ENCODE measurements at places on chromosomes 6 and 20. TPM values are rescaled to one million over a fixed set of nuclear protein-coding genes. Genes with fewer than 3 reads are reported as not detected.

GRCh38 chr6:157688275-157688959, 134.6 kb upstream of the SNX9 start:
- H3K4me1 ChIP-seq, result no peaks in the 10 kb centered on the region
- no peaks in the 10 kb centered on the region for H3K27me3 ChIP-seq
- no peak for DNase-seq
- no peak overlapping the region for H3K27ac ChIP-seq
- no peaks in the 10 kb centered on the region for H3K36me3 ChIP-seq
- H3K4me3 ChIP-seq, result no peak overlapping the region

The RRP36 gene
- 50.9 TPM for total RNA-seq

DNA sequence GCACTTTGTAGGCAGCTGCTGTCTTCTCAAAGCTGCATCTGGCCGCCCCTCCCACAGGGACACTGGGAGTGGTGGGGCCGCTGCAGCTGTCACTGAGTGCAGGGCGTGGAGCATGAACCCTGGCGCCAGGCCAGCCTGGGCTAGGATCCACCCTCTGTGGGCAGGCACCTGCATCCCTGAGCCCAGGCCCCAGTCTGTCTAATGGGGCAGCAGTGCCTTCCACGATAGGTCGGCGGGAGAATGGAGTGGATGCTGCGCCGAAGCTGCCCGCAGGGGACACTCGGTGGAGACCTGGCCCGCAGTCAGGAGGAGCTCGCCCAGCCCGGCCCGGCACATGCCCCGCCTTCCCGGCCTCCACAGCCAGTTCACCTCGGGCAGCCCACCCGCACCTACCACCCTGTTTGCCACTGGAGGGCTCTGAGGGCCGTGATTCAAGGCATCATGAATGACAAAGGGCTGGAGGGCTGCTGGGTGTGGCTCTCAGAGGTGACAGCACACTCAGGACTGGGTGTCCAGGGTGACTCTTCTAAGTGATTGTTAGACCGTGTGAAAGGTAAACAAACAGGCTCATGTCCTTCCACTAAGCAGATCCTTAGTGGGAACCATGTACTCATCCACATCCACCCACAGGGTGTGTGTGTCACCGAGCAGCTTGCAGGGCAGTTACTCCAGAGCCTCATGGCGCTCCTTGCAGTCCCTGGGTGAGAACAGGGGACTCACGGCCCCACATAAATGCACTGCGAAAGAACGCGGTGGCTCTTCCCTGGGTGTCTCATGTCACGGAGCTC, 133.9 kb downstream of the AGPAT4 start:
- H3K4me3 ChIP-seq, result no peak overlapping the region
- no peaks in the 10 kb centered on the region for H3K4me1 ChIP-seq
- H3K36me3 ChIP-seq, result peaks cover 24% of the 10 kb centered on the region
- H3K27ac ChIP-seq, result no peak overlapping the region

GRCh38 chr20:32574296-32575226, 10.6 kb downstream of the NOL4L start:
- H3K27me3 ChIP-seq, result no peaks in the 10 kb centered on the region
- peaks cover 9% of the 10 kb centered on the region for H3K4me1 ChIP-seq
- no peak for DNase-seq
- no peaks in the 10 kb centered on the region for H3K36me3 ChIP-seq
- no peak overlapping the region for H3K27ac ChIP-seq

The RSPH4A gene
- total RNA-seq, result not detected

GRCh38 chr6:145865595-145865994, 51.0 kb upstream of the FBXO30 start:
- H3K4me3 ChIP-seq, result no peak overlapping the region
- DNase-seq, result no peak
- peaks cover 14% of the 10 kb centered on the region for H3K4me1 ChIP-seq
- H3K27me3 ChIP-seq, result no peaks in the 10 kb centered on the region
- no peaks in the 10 kb centered on the region for H3K36me3 ChIP-seq
- H3K27ac ChIP-seq, result no peak overlapping the region

GRCh38 chr6:68008445-68008844, 626.6 kb upstream of the ADGRB3 start:
- DNase-seq, result no peak
- no peaks in the 10 kb centered on the region for H3K27me3 ChIP-seq
- H3K36me3 ChIP-seq, result no peaks in the 10 kb centered on the region
- H3K4me1 ChIP-seq, result no peaks in the 10 kb centered on the region
- H3K27ac ChIP-seq, result no peak overlapping the region

- no peak for DNase-seq
- no peak overlapping the region for H3K4me3 ChIP-seq
- H3K27me3 ChIP-seq, result no peaks in the 10 kb centered on the region
- H3K36me3 ChIP-seq, result no peaks in the 10 kb centered on the region
These were observed 10.8 kb upstream of the TAAR1 start for GRCh38 chr6:132669690-132670291.

The COL10A1 gene
- total RNA-seq, result not detected

The BPIFB2 gene
- not detected for total RNA-seq

- H3K27ac ChIP-seq, result peak overlapping the region; percentile 37
- peaks cover 9% of the 10 kb centered on the region for H3K4me1 ChIP-seq
- H3K27me3 ChIP-seq, result no peaks in the 10 kb centered on the region
- no peaks in the 10 kb centered on the region for H3K36me3 ChIP-seq
- DNase-seq, result no peak
These were observed 27.2 kb downstream of the MCUR1 start for GRCh38 chr6:13787137-13787536.

DNA sequence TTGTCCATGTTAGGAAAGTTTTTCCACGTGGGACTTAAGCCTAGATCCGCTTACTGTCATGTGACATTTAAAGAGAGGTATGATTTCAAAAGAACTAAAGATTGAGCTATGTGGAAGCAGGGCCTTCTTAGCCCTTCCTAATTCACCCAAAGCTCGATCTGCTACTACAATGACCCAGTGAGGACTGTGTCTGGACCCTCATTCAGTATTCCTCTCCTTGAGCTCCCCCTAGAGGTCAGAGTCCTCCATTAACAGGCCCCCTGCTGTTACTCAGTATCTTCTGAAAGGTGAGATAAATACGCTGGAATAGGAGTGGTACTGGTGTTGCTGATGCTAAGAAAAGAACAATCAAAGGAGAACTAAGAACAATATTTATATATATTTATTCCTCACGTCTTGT, 414.0 kb downstream of the GJA1 start:
- no peak for DNase-seq
- H3K36me3 ChIP-seq, result no peaks in the 10 kb centered on the region
- no peaks in the 10 kb centered on the region for H3K27me3 ChIP-seq
- no peak overlapping the region for H3K4me3 ChIP-seq

DNA sequence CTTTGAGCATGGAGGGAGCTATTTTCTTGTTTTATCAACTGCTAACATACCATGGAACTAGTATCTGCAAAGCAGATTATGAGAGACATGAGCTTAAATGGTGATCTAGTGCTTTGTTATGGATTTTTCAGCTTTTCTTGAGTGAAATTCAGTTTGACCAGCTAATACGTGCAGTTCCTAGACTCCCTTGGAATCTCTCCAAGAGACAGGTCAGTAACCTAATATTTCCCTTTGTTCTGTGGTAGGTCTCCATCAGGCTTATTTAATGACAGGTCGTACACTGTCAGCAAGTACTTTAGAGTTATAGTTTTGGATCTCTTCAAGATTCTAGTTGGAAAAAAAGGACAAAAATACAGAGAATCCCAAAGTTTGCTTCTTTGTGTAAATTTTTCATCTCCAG, 43.9 kb downstream of the HDAC2 start:
- no peak for DNase-seq
- no peak overlapping the region for H3K4me3 ChIP-seq
- no peaks in the 10 kb centered on the region for H3K36me3 ChIP-seq
- peaks cover 4% of the 10 kb centered on the region for H3K4me1 ChIP-seq
- H3K27ac ChIP-seq, result no peak overlapping the region

DNA sequence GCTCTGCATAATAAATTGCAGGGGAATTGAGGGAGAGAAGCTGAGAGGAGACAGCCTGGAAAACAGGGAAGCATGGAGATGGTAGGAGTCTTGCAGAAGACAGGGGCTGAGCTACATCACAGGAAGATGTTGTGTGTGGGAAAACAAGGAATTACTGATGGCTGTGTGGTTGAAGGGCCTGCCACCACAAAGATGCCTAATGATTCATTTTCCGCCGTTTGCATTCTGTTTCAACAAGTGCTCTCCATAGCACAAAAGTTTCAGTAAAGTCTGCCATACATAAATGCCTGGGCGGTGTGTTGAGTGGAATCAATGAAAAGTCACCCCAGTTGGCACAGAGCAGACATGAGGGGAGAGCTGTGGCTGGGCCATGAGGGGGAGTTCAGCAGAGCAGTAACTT, 5.6 kb upstream of the KLHL31 start:
- peaks cover 9% of the 10 kb centered on the region for H3K4me1 ChIP-seq
- H3K4me3 ChIP-seq, result no peak overlapping the region
- H3K36me3 ChIP-seq, result no peaks in the 10 kb centered on the region
- no peak overlapping the region for H3K27ac ChIP-seq

The CCDC28A gene
- 26.0 TPM for total RNA-seq

The APCDD1L gene
- total RNA-seq, result 1.6 TPM

The OTOR gene
- total RNA-seq, result not detected

The TMEM74B gene
- total RNA-seq, result 0.83 TPM

The MUCL3 gene
- total RNA-seq, result not detected

GRCh38 chr6:56916849-56917551, 37.9 kb upstream of the BEND6 start:
- H3K27ac ChIP-seq, result no peak overlapping the region
- H3K27me3 ChIP-seq, result no peaks in the 10 kb centered on the region
- no peaks in the 10 kb centered on the region for H3K36me3 ChIP-seq
- no peak for DNase-seq
- H3K4me1 ChIP-seq, result no peaks in the 10 kb centered on the region

GRCh38 chr6:26545627-26546026, 7.5 kb downstream of the HMGN4 start:
- peaks cover 13% of the 10 kb centered on the region for H3K4me1 ChIP-seq
- DNase-seq, result no peak
- peaks cover 12% of the 10 kb centered on the region for H3K36me3 ChIP-seq
- H3K27ac ChIP-seq, result no peak overlapping the region
- H3K4me3 ChIP-seq, result no peak overlapping the region
- H3K27me3 ChIP-seq, result no peaks in the 10 kb centered on the region

- no peak overlapping the region for H3K27ac ChIP-seq
- H3K4me1 ChIP-seq, result no peaks in the 10 kb centered on the region
- H3K27me3 ChIP-seq, result no peaks in the 10 kb centered on the region
- H3K4me3 ChIP-seq, result no peak overlapping the region
These were observed 3.9 kb upstream of the IPCEF1 start for GRCh38 chr6:154360476-154360875.

GRCh38 chr20:4999788-5000187, 1.5 kb downstream of the SLC23A2 start:
- no peak for DNase-seq
- no peaks in the 10 kb centered on the region for H3K27me3 ChIP-seq
- H3K4me3 ChIP-seq, result peak overlapping the region; percentile 93
- no peaks in the 10 kb centered on the region for H3K36me3 ChIP-seq
- peaks cover 32% of the 10 kb centered on the region for H3K4me1 ChIP-seq

DNA sequence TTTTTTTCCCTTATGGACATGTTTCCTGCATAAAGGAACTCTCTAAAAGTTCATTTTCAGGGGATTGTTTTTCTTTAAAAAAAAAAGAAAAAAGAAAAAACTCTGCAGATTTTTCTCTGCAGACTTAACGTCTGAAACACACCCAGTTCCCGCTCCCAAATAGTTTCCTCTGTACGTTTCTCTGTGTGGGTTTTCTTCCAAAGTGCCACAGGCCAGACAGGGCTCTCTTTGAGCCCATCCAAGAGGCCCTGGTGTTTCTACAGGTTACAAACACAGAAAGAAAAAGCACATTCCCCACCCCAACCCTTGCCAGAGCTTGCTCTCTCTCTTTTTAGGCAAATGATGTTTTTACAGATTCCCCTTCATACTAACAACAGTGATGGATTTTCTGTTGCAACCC, 258.6 kb downstream of the FNDC1 start:
- no peaks in the 10 kb centered on the region for H3K27me3 ChIP-seq
- peak; percentile 42 for DNase-seq
- H3K27ac ChIP-seq, result no peak overlapping the region

The HEY2 gene
- total RNA-seq, result 2.3 TPM

DNA sequence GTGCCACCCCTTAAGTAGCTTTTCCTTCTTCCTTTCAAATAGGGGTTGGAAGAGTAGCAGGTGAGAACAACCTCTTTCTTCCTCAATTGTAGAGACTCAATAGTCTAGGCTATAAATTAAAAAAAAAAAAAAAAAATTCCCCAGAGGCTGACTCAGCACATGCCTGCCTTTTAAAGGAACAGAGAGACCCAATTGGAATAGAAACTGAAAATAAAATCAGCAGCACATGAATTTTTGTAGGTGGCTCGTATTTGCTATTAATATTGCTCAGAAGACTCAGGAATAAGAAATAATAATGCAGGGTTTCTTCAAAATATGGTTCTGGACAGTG, 19.3 kb downstream of the TOP1 start:
- no peak for DNase-seq
- no peaks in the 10 kb centered on the region for H3K27me3 ChIP-seq
- H3K27ac ChIP-seq, result peak overlapping the region; percentile 42
- peak overlapping the region; percentile 32 for H3K4me3 ChIP-seq
- H3K36me3 ChIP-seq, result no peaks in the 10 kb centered on the region
- H3K4me1 ChIP-seq, result peaks cover 95% of the 10 kb centered on the region

The TMEM217 gene
- total RNA-seq, result 0.99 TPM

The RBPJL gene
- total RNA-seq, result not detected

- DNase-seq, result no peak
- peaks cover 5% of the 10 kb centered on the region for H3K4me1 ChIP-seq
- H3K36me3 ChIP-seq, result no peaks in the 10 kb centered on the region
- H3K27me3 ChIP-seq, result peaks cover 4% of the 10 kb centered on the region
- no peak overlapping the region for H3K4me3 ChIP-seq
- H3K27ac ChIP-seq, result no peak overlapping the region
These were observed 31.9 kb upstream of the FAM83D start for GRCh38 chr20:38894091-38894847.

DNA sequence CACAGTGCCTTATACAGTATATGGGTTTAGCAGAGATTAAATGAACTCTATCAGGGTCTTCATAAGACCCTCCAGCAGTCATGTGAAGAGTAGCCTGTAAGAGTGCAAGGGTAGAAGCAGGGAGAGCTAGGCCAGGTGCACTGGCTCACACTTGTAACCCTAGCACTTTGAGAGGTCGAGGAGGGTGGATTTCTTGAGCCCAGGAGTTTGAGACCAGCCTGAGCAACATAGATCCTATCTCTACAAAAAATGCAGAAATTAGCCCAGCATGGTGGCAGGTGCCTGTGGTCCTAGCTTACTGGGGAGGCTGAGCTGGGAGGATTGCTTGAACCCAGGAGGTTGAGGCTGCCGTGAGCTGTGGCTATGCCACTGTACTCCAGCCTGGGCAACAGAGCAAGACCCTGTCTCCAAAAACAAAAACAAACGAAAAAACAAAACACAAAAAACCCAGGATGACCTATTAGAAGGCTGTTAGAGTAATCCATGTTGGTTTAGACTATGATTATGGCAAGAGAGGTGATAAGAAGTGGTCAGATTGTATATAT, 31.9 kb downstream of the NCOA3 start:
- no peaks in the 10 kb centered on the region for H3K27me3 ChIP-seq
- peaks cover 3% of the 10 kb centered on the region for H3K4me1 ChIP-seq
- H3K4me3 ChIP-seq, result no peak overlapping the region
- no peak overlapping the region for H3K27ac ChIP-seq
- no peaks in the 10 kb centered on the region for H3K36me3 ChIP-seq

The VSX1 gene
- 0.83 TPM for total RNA-seq

The KIF13A gene
- 83.2 TPM for total RNA-seq

GRCh38 chr20:7930343-7930742, 9.9 kb downstream of the HAO1 start:
- no peak overlapping the region for H3K27ac ChIP-seq
- no peak overlapping the region for H3K4me3 ChIP-seq
- DNase-seq, result no peak
- no peaks in the 10 kb centered on the region for H3K4me1 ChIP-seq
- no peaks in the 10 kb centered on the region for H3K36me3 ChIP-seq

Measured in esophagus muscularis mucosa (tissue), 4 donors.